ENCODE measurements at places on chromosomes 1 and 21.

- DNase-seq, result no peak
Measured at GRCh38 chr1:191290441-191290840, 812.8 kb upstream of the BRINP3 start.

DNA sequence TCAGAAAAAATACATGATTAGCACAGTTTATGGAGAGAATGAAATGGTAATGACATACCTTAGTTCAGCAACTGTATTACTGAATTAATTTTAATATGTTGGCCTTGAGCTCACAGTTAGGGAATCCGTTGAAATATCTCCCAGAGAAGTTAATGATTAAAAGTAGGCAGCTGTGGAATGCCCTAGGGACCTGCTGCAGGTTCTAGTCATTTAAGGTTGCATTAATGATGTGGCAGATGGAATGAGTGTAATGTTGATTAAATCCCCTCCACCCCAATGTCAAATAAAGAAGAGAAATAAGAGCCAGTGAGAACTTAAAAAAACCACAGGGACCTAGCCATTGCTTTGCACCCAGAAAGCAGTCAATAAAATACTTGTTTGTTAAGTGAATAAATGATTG lies 40.3 kb upstream of the TRIM45 start:
- no peak for DNase-seq

GRCh38 chr1:34460193-34460592 lies 283.5 kb downstream of the C1orf94 start:
- DNase-seq, result no peak

- DNase-seq, result no peak
Measured at GRCh38 chr1:192730198-192730597, 78.6 kb upstream of the RGS2 start.

GRCh38 chr1:167957710-167958109 lies 20.8 kb upstream of the MPC2 start:
- no peak for DNase-seq

GRCh38 chr1:27605796-27606707 lies 2.1 kb upstream of the AHDC1 start:
- DNase-seq, result peak; percentile 13

DNA sequence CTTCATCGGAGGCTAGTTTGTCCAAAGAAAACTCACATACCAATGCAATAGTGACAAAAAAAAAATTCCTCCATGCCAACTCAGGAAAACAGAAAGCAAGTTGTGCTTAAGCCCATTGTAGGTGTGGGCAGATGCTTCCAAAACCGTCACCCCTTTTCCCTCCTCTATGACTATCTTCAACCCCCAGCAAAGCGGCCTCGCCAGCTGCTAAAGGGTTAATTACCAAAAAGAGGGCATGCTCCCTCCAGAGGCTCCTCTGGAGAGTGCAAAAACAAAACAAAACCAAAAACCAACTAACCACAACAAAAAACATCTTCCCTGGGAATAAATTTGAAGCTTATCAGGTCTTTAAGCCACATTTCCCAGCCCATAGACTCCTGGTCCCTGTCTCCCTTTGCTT lies 1.2 kb downstream of the LMOD1 start:
- DNase-seq, result no peak

DNA sequence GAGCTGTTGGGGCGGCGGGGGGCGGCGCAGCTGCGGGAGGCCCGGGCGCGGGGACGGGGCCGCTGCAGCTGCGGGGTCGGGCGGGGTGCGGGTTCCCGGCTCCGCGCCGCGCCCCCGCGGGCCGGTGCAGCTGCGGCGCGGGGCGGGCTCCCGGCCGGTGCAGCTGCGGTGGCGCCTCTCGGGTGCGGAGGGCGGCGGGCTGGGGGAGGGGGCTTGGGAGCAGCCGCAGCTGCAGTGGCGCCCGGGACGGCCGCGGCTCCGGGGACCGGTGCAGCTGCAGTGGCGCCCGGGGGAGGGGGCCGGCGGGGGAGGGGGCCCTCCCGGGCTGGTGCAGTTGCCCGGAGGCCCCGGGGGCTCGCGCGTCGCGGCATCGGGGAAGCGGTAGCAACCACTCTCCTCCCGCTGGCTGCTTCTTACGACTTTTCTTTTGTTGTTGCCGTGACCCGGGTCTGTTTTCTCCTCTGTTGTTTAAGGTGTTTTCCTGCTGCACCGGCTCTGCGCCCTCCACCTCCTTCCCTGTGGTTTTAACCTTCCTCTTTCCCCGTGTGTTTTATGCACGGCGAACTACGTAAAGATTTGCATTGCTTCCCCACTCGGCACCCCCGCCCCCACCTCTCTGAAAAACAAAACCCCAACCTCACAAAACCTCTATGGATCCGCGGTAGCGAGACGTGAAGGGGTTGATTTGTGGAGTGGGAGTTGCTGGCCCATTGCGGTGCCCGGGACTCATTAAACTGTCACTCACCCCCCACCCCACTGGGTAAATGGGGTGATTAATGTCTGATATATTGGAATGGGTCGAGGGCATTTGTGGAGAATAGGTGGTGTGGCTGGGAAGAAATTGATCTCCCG lies 1.7 kb upstream of the ZBTB18 start:
- DNase-seq, result no peak

- no peak for DNase-seq
Measured at GRCh38 chr1:88608139-88608943, 75.7 kb upstream of the PKN2 start.

- no peak for DNase-seq
Measured at GRCh38 chr21:15243406-15243805, 178.6 kb upstream of the NRIP1 start.

DNA sequence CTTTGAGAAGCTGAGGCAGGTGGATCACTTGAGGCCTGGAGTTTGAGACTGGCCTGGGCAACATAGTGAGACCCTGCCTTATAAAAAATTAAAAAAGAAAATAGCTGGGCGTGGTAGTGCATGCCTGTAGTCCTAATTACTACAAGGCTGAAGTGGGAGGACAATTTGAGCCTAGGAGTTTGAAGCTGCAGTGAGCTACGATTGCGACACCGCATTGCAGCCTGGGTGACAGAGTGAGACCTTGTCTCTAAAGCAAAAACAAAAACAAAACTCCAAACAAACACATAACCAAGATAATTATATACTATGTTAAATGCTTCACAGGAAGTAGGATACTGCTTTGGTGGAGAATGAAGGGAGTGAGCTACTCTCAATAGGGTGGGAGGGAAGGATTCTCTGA lies 5.4 kb upstream of the PAFAH2 start:
- no peak for DNase-seq

- no peak for DNase-seq
Measured at GRCh38 chr1:51623450-51623849, 6.6 kb downstream of the OSBPL9 start.

DNA sequence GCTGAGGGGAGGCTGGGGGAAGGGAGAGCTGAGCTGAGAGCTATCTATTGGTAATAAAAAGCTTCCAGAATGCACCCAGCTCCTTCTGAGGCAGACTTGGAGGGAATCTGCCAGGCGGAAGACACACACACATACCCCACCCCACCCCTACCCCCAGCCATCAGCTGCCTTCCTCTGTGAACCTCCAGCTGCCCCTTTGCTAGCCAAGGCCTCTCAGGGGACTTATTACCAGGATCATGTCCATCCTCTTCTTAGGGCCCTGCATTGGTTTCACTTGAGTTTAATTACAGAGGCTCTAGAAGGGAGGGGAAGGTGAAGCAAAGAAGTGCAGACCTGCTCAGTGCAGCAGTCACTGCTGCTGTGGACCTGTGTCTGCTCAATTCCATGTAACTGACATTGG lies 156.4 kb downstream of the OMA1 start:
- no peak for DNase-seq

DNA sequence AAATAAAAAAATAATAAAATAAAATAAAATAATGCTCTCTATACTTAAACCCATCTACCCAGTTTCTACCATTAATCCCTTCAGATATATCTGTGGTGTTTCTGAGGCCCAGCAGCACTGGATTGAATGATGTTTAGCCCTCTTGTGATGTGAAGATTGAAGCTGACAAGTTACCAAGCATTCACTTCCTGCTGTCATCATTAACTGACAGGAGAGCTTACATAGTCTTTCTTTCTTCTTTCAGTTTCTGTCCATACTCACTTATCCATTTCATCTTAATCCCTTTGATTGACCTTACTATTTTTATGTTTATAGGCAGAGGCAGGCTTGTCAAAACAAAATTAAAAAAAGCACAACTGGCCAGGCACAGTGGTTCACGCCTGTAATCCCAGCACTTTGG lies 38.8 kb upstream of the PGD start:
- DNase-seq, result no peak

GRCh38 chr1:211828584-211829342 lies 1.8 kb downstream of the LPGAT1 start:
- no peak for DNase-seq

GRCh38 chr1:193211539-193211938 lies 25.1 kb upstream of the B3GALT2 start:
- DNase-seq, result no peak

DNA sequence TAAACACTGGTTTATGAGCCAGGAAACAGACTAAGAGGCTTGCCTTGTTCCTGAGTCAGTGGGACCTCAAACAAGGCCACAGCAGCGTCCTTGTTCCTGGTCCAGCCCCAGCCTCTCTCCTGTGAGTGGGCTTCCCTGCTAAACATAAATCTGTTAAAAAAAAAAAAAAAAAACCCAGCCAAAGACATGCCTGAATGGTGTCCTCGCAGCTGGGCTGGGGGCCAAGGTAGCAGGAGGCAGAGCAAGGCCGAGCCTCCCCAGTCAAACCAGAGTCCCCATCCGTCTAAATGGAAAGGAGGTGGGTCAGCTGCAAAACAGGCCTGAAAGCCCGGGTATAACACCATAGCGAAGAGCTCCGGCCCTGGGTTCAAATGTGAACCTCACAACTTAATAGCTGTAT lies 18.1 kb upstream of the IFFO2 start:
- no peak for DNase-seq

- DNase-seq, result no peak
Measured at GRCh38 chr21:41759214-41759840, 7.5 kb downstream of the RIPK4 start.

DNA sequence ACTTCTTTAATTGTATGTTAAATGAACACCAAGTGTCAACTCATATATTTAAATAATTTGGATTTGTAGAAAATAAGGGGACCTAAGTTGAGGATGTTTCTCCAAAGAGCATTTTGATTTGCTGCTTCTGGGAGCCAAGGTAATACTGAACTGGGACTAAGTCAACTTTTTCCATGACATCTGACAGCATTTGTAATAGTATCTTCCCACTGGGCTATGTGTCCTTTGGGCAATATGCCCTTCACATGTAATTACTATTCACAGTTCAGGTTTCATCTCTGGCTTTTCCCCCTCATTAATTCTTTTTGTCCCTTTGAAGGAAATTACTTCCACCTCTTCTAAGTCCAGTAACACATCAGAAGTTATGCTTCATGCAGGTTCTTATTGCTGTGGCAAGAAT lies 36.7 kb upstream of the HP1BP3 start:
- no peak for DNase-seq

GRCh38 chr1:32480003-32480402 lies 15.1 kb downstream of the ZBTB8B start:
- no peak for DNase-seq

DNA sequence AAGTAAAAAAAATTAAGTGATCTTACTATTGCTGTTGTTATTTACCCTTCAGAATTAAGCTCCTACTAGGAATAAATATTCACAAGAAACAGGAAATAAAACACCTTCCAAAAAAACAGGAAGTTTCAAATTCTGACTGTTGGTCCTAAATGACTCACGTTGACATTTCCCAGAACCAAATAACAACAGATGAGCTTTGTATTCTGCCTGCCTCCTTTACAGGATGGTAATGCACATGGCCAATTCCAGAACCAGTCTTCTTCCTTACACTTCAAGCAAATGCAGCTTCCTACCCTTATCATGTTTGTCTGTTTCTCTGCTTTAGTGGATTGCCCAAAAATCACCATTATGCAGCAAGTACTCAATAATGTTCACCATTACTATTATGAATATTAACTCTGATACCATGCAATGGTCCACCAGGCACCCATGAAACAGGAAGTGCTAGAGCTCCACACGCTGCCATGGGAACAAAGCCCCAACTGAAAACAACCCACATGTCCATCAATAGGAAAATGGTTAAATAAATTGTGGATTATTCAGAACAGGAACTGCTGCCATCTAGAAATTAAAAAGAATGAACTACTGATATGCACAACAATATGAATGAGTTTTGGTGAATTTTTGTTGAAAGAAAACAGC lies 8.9 kb downstream of the CASP9 start:
- no peak for DNase-seq

- no peak for DNase-seq
Measured at GRCh38 chr1:57512386-57512785, 88.5 kb upstream of the DAB1 start.

GRCh38 chr1:23810818-23811540 lies 10.4 kb upstream of the GALE start:
- no peak for DNase-seq

DNA sequence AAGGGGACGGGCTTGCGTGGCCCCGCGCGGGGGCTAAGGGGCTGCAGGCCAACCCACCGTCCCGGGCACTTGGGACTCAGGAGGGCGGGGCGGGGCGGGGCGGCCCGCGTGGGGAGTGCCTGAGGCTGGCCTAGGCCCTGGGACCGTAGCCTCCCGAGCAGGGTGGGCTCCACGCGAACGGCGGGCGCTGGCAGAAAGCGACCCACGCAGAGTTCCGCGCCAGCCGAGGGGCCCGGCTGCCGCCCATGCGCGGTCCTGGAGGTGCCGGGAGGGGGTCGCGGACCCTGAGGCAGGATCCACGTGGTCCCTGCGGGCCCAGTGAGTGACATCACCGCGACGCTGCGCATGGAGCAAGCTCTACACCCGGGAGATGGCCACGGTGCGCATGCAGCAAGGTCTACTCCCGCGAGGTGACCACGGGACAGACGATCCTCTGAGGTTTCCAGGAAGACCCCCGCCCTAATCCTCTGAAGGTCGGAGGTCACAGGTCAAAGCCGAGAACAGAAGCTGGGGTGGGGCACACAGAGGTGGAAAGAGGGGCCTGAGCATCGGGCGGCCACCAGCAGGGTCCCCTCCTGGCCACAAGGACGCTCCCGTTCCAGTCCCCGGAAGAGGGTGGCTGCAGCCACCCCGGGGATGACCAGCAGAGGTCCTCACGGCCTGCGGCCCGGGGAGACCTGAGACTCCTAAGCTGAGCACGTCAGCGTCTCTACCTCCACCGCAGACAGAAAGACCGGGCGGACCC lies 13.5 kb upstream of the SLC19A1 start:
- no peak for DNase-seq

GRCh38 chr1:205630241-205630640 lies 1.6 kb downstream of the ELK4 start:
- DNase-seq, result no peak

GRCh38 chr1:175878775-175879174 lies 135.4 kb upstream of the TNR start:
- DNase-seq, result no peak

GRCh38 chr1:220734571-220735326 lies 13.4 kb upstream of the MTARC2 start:
- DNase-seq, result no peak

DNA sequence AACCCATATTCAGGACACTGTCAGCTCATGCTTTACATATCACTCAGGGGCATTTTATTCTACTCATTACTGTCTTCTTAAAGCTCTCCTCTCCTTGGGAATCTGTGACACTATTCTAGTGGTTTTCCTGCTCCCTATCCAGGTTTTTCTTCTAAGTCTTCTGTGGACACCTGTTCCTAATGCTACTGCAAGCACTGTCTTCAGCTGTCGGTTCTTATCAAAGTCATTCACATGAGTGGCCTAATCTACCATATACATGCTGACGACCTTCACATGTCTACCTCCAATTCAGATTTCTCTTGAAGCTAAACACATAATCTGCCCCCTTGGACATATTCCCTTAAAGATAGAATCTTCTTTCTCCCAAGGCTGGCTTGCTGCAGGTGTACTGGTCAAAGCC lies 39.8 kb upstream of the PRRX1 start:
- no peak for DNase-seq
